NCI-H1048 (cell line): ENCODE measurements at places on chromosomes 11 and 22.

DNA sequence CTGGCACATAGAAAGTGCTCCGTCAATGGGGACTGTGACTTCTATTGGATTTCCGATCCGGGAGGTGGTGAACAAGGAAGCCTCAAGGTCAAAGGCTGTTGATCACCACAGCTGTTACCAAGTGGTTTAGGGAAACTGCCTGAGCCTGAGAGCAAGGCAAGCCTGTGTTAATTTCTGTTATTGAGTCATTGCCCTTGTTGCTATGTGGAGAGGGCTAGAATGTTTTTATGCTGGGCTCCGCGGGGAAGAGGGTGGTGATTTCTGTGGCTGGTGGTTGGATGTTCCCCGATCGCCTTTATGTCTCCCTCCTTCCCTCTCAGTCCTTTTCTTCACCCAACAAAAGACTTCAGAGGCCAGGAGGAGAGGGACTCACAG is 108.5 kb upstream of the ALX4 start:
- no peak for DNase-seq

DNA sequence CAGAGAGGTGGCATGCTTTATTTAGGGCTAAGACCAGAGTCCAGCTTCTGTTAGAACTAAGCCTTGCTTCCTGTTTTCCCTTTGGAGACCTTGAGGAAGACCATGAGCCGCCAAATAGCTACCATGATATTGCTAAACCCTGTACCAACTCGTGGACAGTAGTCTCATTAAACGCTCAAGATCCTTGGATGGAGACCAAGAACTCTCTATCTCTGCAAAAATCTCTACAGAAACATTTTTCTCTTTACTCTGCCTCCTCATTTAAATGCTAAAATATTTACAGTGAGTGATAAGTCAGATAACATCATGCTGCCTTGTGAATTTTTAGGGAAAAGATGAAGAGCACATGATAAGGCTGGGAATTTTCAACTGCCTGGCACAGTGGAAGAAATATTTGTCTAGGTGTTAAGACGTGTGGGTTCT is 197.8 kb downstream of the MAML2 start:
- DNase-seq = no peak

- no peak for DNase-seq
These were observed 278.2 kb downstream of the DLG2 start for GRCh38 chr11:85348945-85349344.

GRCh38 chr11:134562196-134562595 is 150.2 kb upstream of the B3GAT1 start:
- no peak for DNase-seq

GRCh38 chr11:123480290-123480815 is 50.3 kb downstream of the GRAMD1B start:
- no peak for DNase-seq

DNA sequence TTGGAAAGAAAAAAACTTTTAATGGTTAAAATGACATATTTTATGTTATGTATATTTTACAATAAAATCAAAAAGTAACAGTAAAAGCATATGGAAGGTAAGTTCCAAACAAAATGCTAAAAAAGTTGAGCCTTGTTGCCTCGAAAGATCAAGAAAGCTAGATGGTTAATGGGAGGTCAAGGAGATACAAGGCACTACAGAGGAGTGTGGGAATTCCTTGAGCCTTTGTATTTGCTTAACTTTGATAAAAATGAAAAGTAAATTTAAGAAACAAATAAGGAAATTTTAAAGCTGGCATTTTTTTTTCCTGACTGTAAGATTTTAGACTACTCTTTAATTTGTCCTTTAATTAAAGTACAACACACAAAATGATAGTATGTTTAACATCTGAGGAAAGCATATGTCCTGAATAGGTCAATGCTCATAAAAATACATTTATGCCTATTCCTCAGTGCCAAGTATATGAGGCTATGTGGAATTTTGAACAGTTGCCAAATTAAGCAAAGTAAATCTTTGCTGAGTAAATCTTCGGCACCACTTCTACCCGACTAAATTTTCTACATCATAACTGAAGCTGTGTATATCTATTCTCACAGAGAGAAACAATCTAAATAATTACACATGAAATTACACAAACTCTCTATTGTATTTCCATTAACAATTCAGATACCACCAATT is 108.8 kb downstream of the TTC28 start:
- DNase-seq = no peak
